CD4-positive, alpha-beta T cell treated with Interleukin-15 for 1 hour (primary cell): ENCODE measurements at places on chromosomes 5 and 9.

GRCh38 chr9:121596515-121596914, 54.9 kb upstream of the DAB2IP start:
- no peak for DNase-seq

DNA sequence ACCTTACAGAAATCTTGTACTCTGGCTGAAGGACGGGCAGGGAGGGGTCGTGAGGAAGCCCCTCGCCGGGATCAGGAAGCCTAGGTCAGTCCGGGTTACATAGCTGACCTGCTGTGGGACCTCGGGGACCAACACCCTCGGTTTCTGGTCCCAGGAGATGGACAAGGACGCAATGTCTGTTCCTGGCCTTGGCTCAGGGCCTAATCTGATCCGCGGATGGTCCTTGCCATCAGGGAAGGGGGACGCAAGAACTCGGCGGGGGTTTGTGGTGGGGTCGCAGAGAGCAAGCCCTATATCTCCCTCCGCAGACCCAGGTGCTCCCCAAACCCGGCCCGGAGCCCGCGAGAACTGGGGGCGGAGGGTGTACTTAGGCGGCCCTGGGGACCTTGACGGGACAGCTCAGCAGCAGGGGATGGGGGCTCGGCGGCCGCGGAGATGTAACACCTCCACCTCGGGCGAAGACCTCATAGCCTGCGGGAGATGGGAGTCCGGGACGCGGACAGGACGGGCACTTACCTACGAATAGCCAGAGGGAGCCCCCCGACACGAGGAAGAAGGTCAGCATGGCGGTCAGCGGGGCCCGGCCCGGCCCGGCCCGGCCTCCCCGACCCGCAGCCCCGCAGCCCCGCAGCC, 353 bp downstream of the ACSL6 start:
- peak; percentile 13 for DNase-seq

- no peak for DNase-seq
Measured at GRCh38 chr9:127197861-127198430, 66.6 kb upstream of the GARNL3 start.

GRCh38 chr5:168261227-168261571, 30.2 kb upstream of the WWC1 start:
- no peak for DNase-seq

GRCh38 chr5:407801-408268, 35.1 kb upstream of the EXOC3 start:
- no peak for DNase-seq

GRCh38 chr9:69975681-69976080, 68.0 kb upstream of the MAMDC2 start:
- no peak for DNase-seq

- no peak for DNase-seq
Measured at GRCh38 chr5:36826694-36827093, 49.9 kb upstream of the NIPBL start.

DNA sequence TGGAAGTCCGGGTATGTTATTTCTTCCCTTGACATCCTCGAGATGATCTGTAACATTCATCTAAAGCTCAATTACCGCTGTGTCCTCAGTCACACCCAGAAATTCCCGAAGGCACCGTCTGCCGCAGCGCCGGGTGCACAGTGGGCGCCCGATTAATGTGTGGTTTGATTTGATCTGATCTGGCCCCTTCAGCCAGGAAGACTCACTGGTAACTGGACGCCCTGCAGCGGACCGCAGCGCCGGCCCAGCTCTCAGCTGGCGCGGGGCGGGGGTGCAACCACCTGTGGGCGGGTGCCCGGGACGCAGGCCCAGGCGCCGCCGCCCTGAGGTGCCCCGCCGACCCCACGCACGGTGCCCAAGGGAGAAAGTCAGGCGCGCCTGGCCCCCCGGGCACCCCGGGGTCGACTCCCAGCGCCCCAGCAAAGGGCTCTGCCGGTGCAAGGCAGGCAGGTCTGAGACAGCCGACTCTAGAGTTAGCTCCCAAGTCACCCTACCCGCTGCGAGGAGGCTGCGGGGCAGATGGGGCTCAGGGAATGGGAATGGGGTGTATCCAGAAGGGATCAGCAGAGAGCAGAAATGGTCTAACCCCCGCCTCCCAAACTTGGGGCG, 1.7 kb downstream of the EPB41L4B start:
- no peak for DNase-seq

DNA sequence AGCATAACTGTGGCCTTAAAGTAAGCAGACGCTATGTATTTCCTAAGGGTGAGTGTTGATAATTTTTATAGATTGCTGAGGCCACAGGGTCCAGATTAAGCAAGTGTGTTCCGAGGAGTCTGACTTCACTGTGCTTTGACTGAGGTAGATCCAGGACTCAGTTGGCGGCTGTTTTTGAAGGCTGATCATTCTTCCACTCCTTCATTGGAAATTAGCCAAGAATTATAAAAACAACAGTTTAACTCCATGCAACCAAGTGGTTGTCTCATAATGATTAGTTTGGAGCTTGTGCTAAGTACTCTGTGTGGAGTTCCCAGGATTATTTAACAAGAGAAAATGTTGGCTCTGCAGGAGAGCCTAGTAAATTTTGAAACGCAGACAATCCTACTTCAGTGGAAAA, 19.1 kb downstream of the IQGAP2 start:
- no peak for DNase-seq

DNA sequence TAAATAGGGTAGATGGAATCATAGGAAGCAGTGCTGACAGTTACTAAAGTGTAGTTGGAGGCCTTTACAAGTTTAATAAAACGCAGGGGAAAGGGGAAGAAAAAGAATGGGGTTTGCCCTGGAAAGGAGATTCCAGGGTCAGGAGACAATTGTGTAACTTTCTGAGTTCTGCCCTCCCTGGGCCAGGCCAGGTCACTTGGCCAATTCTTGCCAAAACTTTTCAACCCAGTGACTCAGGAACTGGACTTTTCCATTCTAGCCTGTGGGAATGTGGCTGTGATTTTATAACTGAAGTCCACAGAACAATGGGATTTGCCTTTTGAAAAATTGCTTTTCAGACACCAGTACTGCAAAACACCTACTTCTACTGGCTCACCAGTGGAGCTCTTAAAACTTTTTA, 289.8 kb upstream of the ANKRD55 start:
- no peak for DNase-seq

- DNase-seq, result peak; percentile 37
Measured at GRCh38 chr9:34185778-34186551, 7.1 kb downstream of the UBAP1 start.

- no peak for DNase-seq
Measured at GRCh38 chr5:125033602-125034001, 287.2 kb upstream of the ZNF608 start.

DNA sequence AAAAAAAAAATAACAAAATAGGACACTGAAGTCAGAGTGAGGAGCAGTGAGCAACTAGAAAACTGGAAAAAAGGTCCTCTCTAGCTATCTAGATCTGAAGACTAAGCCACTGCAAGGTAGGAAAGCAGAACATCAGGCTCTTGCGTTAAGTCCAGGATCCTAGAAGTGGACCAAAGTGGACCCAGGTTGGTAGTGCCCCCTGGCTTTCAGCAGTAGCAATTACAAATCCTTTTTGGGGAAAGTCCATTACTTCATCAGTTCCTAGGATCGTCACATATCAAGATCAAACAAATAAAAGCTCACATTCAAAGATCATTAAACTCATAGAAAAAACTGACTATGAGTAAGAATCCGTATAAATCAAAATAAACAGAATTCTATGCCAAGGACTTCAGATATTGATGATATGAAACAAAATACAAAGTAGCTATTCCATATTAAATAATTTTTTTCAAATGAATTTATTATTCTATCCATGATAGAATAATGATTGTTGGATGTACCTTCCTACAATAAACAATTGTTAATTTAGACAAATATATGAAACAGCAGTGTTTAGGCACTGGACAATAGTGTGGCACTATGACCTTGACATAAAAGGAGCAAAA, 6.5 kb upstream of the RICTOR start:
- peak; percentile 64 for DNase-seq

GRCh38 chr9:93451849-93452709, 594 bp downstream of the FAM120A start:
- no peak for DNase-seq

DNA sequence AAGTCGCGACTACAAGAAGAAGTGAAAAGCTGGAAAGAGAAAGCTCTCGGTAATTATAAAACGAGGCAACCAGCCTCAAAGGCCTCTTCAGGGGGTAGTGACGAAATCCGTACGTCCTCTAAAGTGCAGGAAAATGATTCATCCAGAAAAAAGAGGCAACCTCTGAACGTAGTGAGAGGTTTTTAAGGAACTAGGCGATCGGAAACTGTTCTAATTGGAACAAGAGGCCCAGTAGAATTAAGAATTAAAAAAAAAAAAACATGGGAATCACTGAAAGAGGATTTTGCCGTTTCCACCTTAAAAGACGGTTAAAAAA, 1.0 kb downstream of the CSNK1A1 start:
- no peak for DNase-seq

- DNase-seq, result no peak
Measured at GRCh38 chr9:71929223-71929622, 17.8 kb downstream of the C9orf85 start.

DNA sequence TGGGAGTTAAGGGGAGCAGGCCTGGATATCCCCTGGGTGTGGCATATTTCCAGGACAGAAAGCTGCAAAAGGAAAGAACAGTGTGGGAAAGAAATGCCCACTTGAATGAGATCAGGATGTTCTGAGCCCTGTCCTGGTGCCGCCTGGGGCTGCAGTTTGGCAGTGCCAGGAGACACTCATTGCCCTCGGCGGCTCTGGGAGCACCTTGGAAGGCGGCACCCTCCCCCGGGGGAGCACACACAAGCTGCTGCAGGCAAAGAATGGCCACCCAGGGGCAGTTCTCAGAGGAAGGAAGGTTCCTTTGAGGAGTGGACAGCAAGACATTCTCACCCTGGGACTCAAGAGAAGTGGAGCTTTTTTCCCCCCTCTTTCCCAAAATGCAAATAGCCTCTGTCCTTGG, 305.3 kb downstream of the NTRK2 start:
- no peak for DNase-seq

- DNase-seq, result no peak
Measured at GRCh38 chr9:103203172-103203571, 208.0 kb downstream of the CYLC2 start.

DNA sequence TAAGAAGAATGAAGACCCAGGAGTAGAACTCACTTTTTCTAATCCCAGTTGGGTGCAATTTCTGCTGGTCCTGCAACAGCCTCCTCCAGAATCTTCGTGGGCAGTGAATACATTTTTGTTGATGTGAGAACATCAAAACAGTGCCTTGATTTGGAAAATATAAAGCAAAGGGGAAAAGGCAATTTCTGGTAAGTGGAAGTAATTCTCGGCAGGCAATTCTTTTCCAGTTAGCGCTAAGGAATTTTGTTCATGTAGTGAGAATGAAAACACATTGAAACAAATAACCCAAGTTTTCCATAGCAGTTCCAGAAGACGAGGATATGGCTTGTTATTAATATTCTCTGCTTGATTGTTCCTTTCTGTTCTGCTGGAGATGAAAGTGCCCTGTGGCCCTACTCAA, 178.7 kb downstream of the SPATA31D1 start:
- DNase-seq, result no peak

GRCh38 chr5:56601641-56602071, 213.7 kb upstream of the MAP3K1 start:
- DNase-seq, result no peak

- no peak for DNase-seq
Measured at GRCh38 chr5:113490317-113490716, 2.1 kb upstream of the MCC start.

GRCh38 chr9:76534026-76534425, 75.0 kb downstream of the GCNT1 start:
- DNase-seq, result no peak

GRCh38 chr9:126927419-126927818, 12.8 kb downstream of the RALGPS1 start:
- no peak for DNase-seq

- no peak for DNase-seq
Measured at GRCh38 chr9:75636427-75637045, 253.9 kb upstream of the PCSK5 start.
